T-helper 1 cell (primary cell): ENCODE measurements at places on chromosomes 1 and 21.

DNA sequence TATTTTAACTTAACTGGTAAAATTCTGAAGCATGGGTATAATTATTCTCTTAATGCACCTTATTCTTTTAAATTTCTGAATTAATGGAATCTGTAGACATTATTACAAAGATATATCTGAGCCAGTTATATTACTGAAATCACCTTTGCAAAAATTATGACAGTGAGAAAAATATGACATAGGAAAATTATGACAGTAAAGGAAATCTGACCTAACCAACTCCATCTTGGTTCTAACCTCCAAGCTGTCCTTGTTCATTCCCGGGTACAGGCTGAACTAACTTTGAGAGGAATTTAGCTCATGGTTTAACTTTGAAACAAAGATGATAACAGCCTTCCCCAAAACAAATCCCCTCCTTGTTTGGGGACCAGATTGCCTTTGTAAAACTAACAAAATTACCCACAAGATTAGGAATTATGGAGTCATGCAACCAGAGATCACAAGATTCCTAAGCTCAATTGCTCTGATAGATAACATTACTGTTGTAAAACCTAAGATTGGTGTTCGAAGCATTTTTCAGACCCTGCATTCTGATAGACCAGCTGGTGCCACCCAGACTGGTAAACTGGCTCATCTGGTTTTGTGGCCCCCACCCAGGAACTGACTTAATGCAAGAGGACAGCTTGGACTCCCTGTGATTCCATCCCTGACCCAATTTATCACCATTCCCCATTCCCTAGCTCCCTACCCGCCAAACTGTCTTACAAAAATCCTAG lies 9.4 kb upstream of the CD55 start:
- DNase-seq = no peak

DNA sequence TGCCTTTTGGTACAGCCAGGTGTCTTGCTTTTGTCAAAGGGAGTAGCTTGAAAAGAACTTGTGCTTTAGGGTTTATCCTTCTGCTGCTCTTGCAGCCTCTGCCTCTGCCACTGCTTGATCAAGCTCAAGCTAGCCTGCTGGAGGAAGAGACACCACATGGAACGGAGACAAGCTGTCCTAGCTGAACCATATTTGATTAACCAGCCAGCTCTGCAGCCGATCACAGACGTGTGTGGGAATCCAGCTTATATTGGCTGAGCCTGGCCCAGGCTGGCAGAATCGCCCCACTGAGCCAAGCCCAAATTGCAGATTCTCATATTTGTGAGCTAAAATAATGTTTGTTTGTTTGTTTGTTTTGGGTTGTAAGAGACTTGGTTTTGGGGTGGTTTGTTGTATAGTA lies 18.7 kb upstream of the FAM78B start:
- no peak for DNase-seq

GRCh38 chr1:117964290-117965038 lies 34.9 kb downstream of the WDR3 start:
- no peak for DNase-seq

GRCh38 chr1:47686731-47687630 lies 249.1 kb downstream of the FOXD2 start:
- no peak for DNase-seq

DNA sequence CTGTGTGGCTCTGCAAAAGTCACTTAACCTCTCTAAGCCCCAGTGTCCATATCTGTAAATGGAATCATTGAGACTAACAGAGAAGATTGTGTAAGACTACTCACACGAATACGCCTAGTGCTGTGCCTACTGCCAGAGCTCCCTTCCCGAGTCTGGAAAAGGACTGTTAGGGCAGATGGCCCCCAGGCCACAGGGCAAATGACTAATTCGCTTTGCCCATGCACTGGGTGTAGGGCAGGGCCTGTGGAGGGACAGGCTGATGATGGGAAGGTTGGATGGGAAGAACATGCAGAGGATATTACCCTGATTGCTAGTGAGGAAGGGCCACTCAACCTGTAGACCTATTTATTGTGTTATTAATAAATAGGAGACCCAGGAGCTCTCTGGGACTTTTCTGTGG lies 4.2 kb upstream of the GPR61 start:
- DNase-seq = no peak

- no peak for DNase-seq
Measured at GRCh38 chr1:192443616-192444015, 126.8 kb downstream of the RGS21 start.

GRCh38 chr1:165630629-165631341 lies at the start of gene MGST3:
TSS of gene MGST3 (plus strand) at chr1:165631234. CDS start at chr1:165649848, 18,614 bp downstream.
- DNase-seq = peak; percentile 81

- DNase-seq = no peak
Measured at GRCh38 chr1:205396967-205397616, 24.8 kb downstream of the LEMD1 start.

DNA sequence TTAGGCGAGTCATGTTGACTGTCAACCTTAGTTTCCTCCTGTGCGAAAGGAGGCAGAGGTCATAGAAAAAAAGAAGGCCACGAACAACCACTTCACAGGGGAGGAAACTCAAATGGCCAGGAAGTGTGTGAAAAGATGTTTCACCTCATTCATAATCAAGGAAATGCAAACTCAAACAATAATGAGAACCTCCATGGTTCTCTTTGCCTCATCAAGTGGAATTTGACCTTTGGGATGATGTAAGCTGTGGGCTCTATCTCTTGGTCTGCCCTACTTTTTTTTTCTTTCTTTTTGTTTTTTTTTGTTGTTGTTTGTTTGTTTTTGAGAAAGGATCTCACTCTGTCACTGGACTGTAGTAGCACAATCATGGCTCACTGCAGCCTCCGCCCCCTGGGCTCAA lies 55.9 kb upstream of the GRHL3 start:
- no peak for DNase-seq

DNA sequence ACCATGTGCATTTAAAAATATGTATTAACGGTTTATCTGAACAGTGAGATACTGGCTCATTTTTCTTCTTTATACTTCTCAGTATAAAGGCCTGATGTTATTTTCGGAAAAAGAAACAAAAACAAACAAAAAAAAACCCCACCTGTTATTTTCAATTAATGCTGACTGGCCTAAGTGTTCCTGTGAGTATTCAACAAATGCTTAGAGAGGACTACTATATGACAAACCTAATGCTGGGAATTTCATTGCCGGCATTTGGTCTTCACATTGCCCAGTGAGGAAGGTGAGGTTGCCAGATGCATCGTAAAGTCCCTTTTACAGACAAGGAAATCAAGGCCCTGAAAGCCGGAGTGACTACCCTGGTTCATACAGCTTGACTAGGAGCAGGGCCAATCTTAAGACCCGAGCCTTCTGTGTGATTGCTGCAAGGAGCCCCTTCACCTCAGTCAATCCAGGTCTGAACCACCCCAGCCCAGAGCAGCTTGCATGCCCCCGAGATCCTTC lies 599 bp downstream of the MRPL24 start:
- DNase-seq = no peak

DNA sequence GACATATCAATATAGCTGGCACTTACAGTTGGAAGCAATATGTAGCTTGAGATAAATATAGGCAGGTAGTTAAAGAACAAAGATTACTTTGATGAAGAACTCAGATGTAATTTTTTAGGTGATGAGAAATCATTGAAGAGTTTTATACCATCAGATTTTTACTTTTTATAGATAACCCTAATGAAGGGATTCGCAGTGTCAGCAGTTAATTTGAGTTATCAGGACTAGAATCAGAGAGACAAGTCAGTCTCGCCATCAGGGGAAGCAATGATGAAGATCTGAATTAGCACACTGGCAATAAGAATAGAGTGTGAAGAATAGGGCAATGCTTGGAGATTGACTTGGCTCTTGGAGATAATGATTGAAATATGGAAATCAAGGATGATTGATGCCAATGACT lies 342.5 kb downstream of the PDE4B start:
- DNase-seq = no peak

DNA sequence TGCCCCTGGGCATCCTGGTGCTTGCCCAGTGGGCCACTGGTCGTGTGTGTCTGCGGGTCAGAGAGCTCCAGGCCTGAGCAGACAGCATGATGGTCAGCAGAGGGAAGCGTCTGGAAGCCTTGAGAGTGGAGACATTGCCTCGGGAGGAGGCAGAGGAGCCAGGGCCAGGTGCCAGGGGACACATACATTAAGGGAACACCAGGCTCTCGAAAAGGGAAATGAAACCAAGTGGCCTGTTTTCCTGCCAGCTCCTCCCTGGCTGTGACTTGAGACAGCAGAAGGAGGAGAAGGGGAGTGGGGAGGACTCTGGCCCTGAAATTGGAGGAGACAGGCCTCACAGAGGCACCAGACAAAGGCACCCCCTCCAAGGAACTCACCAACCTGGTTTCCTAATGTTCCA lies 62.4 kb upstream of the LRP8 start:
- DNase-seq = no peak
